ENCODE measurements at places on chromosomes 5 and 9.

- no peak for DNase-seq
Measured at GRCh38 chr5:75843319-75843718, 126.1 kb upstream of the POC5 start.

GRCh38 chr9:14945351-14945750 is 35.1 kb upstream of the FREM1 start:
- DNase-seq = no peak

GRCh38 chr5:135158982-135159381 is 125.0 kb upstream of the PITX1 start:
- DNase-seq = no peak

GRCh38 chr5:14109041-14109747 is 33.9 kb upstream of the TRIO start:
- no peak for DNase-seq

- no peak for DNase-seq
Measured at GRCh38 chr5:126448720-126449119, 25.5 kb downstream of the GRAMD2B start.

- DNase-seq = no peak
Measured at GRCh38 chr9:107112707-107113243, 170.3 kb upstream of the RAD23B start.

- DNase-seq = no peak
Measured at GRCh38 chr5:80809451-80809850, 150.7 kb upstream of the RASGRF2 start.

- no peak for DNase-seq
Measured at GRCh38 chr9:18362901-18363685, 110.9 kb upstream of the ADAMTSL1 start.

DNA sequence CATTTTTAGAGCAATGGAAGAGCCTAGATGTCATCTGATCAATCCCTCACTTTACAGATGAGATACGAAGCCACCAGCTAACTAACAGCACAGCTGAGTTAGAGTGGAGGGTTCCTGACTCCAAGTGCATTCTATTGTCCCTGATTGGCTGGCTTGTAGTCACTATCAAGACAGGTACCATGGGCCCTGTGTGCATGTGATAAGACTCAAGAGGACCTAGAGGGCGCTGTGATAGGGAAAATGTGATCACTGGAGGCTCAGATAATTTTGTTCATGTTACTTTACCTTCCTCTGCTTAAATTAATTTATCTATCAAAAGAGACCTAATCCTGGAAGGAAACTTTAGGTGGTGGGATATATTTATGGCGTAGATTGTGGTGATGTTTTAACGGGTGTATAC is 19.5 kb upstream of the SNAPC3 start:
- DNase-seq = no peak

DNA sequence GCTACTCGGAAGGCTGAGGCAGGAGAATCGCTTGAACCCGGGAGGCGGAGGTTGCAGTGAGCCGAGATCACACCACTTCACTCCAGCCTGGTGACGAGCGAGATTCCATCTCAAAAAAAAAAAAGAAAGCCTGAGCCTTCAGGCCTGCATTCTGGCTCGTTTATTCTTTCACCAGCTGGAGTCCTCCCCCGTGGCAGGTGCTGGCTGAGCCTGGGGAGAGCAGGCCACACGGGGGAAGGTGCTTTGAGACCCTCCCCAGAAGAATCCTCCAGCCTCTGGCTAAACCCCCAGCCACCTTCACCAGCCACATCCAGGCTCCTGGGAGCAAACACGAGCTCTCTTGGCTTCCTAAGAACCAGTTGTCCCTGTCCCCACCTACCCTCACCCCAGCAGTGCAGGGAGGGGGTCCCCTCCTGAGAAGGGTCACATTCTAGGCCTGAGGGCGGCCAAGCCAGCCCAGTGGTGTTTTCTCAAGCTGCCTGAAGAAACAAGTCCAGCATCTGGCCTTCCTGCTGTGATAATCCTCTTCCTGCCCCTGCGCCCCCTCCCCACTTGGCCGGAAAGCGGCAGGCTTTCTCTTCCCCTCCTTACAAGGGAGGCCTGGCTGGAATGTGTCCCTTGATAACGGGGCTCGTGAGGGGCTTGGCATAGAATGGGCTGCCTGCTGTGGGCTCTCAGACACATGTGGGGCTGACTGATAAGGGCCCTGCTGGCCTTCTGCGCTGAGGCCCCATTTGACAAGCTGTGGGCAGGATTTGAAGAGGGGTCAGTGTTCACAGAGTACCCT is 41.5 kb downstream of the PLPP7 start:
- no peak for DNase-seq

GRCh38 chr5:142128675-142129208 is 20.2 kb downstream of the NDFIP1 start:
- no peak for DNase-seq

DNA sequence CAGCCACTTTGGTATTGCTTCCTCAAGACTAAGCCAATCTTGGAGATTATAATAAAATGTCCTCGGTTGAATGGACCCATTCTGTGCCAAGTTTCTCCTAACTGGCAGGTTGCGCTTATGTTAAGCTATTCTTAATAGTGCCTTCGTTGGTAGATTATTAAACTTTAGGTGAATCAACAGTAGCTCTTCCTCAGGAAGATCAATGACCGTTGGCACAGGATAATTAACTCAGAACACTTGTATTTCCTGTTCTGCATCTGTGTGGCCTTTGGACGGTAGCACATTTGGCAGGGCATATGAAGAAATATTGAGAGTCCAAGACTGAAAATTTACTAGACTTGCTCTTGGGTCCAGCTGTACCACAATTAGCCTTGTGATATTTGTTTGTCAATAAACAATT is 402.9 kb downstream of the MLLT3 start:
- no peak for DNase-seq

- no peak for DNase-seq
Measured at GRCh38 chr9:129701054-129701453, 35.6 kb downstream of the PRRX2 start.

- DNase-seq = no peak
Measured at GRCh38 chr9:135416664-135417290, 62.8 kb upstream of the PPP1R26 start.

GRCh38 chr5:72171667-72172066 is 64.4 kb downstream of the MAP1B start:
- no peak for DNase-seq

DNA sequence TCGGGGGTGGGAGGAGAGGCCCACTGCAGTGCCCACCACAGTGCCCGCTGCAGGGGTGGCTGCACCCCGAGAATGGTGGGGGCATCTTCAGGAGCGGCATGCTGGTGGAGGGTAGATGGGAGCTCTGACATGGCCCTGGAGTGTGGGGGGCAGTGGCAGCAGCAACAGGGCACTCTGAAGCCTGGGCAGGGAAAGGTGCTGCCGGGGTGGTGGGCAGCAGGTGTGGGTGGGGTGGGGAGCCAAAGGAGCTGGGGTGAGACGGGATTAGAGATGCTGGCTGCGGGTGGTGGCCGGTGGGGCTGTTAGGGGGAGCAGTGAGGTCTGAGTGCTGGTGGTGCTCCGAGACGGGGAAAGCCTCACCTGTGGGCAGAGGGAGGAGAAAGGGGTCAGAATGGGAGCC is 18.0 kb downstream of the FAM193B start:
- DNase-seq = no peak

DNA sequence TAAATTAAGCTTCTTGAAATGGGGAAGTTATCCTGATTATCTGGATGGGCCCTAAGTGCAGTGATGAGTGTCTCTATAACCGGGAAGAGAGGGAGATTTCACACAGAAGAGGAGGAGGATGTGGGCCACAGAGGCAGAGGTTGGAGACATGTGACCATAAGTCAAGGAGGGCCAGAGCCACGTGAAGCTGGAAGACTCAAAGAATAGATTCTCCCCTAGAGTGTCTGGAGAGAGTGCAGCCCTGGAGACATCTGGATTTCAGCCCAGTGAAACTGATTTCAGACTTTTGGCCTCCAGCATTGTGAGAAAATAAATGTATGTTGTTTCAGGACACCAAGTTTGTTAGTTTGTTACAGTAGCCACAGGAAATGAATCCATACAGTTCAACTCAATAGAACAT is 442.9 kb downstream of the NTRK2 start:
- DNase-seq = no peak

DNA sequence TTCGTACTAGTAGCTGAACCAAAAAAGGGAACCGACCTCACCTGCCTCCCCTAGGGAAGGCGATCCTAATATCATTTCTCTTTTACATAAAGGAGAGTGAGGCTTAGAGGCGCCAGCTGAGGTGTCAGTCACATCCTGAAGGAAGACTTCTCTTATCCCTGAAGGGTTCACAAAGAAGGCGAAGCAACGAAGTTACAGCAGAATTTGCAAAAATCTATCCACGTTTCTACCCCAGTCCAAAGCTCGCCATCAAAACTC is 598 bp upstream of the KIAA1191 start:
- no peak for DNase-seq

- DNase-seq = no peak
Measured at GRCh38 chr9:124618476-124618875, 111.3 kb upstream of the NR5A1 start.

DNA sequence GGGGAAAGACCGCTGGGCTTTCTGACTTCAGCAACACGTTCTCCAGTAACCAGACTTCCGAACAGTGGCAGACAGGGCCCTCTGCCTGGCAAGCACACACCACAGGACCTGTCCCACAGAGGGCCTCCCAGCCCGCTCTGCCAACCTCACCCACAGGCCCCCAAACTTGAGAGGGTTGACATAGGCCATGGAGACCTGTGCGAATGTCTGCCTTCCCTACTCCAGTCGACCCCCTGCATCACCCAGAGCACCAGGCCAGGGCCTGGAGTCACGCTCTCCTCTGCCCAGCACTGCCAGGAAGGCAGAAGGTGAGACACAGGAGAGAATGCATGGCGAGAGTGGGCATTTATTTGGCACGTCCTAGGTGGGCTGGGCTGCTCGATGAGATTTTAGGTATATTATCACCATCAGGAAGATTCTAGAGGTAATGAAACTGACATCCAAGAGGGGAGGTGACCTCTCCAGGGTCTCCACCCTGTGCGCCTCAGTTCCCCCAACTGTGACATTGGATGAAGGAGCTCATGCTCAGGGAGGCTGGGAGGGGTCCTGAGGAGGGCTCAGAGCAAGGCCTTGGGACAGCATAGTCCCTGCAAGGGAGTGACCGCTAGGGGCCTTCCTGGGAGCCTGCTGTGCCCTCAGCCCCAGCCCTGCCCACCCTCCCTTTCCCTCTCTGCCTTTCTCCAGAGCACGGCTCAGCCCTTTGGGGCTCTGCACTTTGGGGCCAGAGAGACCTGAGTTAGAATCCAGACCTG is 54.9 kb downstream of the DUSP1 start:
- DNase-seq = no peak

- no peak for DNase-seq
Measured at GRCh38 chr5:149262315-149262714, 9.3 kb upstream of the AFAP1L1 start.

- DNase-seq = no peak
Measured at GRCh38 chr5:38384396-38384795, 126.0 kb downstream of the EGFLAM start.

DNA sequence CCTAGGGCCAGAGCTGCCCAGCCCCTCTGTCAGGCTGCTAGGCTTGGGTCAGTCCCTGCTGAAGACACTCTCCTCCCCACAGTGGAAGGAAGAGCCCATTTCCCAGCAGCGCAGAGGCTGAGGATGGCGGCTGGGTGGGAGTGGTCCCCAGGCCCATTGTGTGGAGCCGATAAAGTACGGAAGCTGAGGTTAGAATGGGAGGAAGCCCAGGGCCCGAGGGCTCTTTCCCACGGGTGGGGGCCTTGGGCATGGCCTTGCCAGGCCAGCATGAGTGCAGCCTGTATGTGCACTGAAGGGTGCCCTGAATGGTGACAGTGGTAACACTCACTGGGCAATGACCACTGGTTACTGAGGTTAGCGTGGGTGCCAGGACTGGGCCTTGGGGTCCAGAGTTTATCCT is 125.9 kb downstream of the RGS3 start:
- DNase-seq = no peak

- DNase-seq = no peak
Measured at GRCh38 chr9:18398038-18398437, 75.9 kb upstream of the ADAMTSL1 start.

GRCh38 chr9:93138171-93138764 is 4.2 kb upstream of the NINJ1 start:
- DNase-seq = no peak

GRCh38 chr5:88940713-88941112 is 57.7 kb upstream of the MEF2C start:
- DNase-seq = no peak

DNA sequence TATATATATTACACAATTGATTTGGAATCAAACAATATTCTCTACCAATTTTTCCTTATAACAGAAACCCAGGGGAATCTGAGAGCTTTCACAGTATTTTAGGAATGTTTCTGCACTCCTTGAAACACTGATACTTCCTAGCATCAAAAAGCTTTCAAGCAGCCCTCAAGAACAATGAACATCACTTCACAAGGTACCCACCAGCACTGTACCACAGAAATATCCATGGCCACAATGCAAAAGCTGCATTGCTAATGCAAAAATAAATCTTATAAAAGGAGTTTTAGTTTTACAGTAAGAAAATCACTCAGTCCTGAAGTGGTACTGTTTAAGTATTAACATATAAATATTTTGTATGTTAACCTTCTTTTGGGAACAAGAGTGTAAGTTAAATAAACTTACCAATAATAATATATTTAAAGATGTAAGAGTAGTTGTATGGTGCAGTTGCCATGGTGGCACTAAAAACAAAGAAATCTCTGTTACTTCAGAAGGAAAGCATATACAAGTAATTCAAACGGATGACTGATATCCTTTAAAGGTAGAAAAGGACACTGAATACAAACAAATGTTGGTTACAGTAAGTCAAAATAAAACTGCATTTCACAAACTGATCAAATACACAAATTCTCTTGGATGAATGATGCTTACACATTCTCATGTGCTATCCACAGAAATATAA is 8.6 kb downstream of the RAB14 start:
- DNase-seq = no peak

All from activated CD4-positive, CD25-positive, alpha-beta regulatory T cell (primary cell).